ENCODE measurements at places on chromosomes 1 and 21.
A peak's percentile ranks its signal among the peaks of the same experiment; 100 is the strongest.

DNA sequence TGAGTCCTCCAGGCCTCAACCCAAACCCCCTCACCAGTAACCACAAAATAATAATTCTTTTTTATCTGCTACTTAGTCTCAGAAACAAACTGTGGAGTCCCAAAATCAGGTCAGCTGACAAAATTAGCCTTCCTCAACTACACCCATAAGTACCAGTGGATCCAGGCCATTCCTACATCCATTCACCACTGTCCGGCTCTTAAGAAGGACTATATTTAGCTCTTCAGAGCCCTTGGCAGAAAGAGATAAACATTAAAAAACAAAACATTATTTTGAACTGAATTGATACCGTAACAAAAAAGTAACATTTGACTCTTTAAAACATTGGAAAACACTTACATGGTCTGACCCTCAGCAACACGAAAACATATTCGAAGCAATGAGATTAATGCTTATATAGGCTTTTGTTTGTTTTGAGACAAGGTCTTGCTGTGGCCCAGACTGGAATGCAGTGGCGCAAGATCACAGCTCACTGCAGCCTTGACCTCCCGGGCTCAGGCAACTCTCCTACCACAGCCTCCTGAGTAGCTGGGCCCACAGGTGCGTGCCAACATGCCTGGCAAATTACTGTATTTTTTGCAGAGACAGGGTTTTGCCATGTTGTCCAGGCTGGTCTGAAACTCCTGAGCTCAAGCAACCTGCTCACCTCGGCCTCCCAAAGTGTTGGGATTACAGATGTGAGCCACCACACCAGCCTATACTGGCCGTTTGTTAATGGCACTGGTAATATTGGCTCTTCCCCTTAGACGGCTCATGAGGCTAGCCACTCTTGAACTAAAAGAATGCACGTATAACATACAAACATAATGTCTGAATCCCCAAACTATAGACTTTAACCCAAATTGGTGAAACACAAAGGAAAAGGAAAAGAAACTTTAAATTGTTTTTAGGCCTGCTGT, 330.7 kb downstream of the SMYD3 start:
- DNase-seq, result no peak

DNA sequence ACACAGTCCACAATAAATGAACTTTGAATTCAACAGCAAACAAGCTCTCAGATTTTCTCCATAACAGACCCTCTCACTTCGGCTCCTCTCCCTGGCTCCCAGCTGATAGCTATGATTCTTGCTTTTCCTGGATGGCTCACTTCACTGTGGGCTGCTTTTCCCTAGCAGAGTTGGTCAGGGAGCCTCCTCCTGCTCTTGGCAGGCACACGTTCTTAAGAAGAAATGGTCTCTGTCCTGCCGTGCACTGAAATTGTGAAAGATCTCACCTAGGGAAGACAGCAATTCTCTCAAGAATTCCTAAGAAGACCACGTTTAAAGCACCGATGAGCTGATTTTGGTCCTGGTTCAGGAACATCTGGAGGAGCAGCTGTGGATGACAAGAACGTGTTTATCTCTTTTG, 148.5 kb upstream of the KCNK2 start:
- DNase-seq, result no peak

DNA sequence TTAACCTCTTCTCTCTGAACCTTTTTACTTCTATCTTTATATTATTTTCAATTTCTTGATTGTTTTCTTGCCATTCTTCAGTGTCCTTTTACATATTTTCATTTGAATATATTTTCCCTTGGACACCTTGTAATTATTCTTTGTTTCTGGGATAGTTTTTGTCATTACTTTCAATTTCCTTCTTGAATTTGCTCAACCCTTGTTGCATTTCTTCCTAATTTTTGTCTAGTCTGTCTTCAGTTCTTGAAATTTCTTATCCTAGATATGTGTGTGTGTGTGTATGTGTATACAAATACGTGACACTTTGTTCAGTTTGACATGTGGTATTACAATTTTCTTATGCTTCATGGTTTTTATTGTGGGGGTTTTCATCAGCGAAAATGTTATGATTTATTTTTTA, 1.9 kb upstream of the GALNT2 start:
- DNase-seq, result no peak

- peak; percentile 15 for DNase-seq
Measured at GRCh38 chr1:43522776-43523480, 7.8 kb upstream of the PTPRF start.

DNA sequence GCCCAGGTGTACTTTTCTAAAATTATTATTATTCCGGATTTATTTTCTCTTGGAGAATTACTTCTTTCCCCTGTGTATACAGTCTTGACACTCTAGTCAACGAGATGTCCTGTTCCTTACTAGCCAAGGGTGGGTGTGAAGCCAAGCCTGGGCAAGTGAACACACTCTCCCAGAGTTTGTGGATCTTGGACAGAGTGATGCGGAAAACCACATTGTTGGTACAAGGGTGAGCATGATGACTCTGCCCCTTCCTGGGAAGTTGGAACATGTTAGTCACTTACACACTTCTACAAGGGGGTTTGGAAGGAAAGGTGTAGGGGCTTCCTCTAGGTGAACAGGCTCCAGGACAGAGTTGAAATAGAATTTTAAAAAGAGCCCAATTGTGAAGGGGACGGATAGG, 20.0 kb upstream of the RD3 start:
- peak; percentile 21 for DNase-seq

GRCh38 chr1:192793983-192794767, 14.7 kb upstream of the RGS2 start:
- DNase-seq, result no peak

DNA sequence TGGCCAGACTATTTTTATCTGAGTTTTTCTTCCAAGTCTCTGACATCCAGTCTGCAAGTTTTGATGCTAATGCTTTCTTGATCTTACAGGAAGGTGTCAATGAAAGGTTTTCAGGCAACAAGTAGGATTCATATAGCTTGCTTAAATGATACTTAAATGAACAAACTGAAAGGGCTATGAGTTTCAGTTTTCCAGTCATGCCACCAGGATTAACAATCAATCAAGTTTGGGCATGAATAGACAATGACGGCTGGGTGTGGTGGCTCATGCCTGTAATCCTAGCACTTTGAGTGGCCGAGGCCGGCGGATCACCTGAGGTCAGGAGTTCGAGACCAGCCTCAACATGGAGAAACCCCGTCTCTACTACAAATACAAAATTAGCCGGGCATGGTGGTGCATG, 34.3 kb upstream of the SLC16A1 start:
- DNase-seq, result no peak

DNA sequence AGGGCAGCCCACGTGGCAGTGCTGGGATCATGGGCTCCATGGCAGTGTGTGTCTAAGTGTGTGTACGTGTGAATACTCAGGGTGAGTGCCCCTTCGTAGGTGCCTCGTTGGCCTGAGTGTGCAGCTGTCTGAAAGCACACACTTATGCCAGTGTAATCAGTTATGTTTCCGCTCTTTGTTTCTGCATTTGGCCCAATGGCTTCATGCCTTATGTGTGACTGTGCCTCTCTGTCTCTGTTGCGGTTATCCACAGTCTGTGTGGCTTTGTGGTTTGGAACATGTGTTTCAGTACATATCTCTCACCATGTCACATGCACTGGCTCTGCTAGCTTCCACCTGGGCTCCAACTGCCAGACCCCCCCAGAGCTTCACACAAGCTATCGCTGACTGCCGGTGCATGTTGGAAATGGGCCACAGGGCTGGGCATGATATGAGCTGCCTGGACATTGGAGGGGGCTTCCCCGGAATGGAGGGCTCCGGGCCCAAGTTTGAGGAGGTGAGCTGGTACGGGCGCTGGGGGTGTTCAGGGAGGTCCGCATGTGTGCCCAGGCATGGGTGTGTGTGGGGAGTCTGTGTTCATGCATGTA, 70.3 kb upstream of the TINAGL1 start:
- DNase-seq, result peak; percentile 38

- DNase-seq, result no peak
Measured at GRCh38 chr1:115233598-115233997, 104.5 kb downstream of the NGF start.

GRCh38 chr1:100955322-100955721, 59.4 kb downstream of the SLC30A7 start:
- DNase-seq, result peak; percentile 93

- no peak for DNase-seq
Measured at GRCh38 chr1:29674627-29675326, 438.5 kb downstream of the PTPRU start.

GRCh38 chr1:2987773-2988172, 33.5 kb upstream of the ACTRT2 start:
- DNase-seq, result no peak

DNA sequence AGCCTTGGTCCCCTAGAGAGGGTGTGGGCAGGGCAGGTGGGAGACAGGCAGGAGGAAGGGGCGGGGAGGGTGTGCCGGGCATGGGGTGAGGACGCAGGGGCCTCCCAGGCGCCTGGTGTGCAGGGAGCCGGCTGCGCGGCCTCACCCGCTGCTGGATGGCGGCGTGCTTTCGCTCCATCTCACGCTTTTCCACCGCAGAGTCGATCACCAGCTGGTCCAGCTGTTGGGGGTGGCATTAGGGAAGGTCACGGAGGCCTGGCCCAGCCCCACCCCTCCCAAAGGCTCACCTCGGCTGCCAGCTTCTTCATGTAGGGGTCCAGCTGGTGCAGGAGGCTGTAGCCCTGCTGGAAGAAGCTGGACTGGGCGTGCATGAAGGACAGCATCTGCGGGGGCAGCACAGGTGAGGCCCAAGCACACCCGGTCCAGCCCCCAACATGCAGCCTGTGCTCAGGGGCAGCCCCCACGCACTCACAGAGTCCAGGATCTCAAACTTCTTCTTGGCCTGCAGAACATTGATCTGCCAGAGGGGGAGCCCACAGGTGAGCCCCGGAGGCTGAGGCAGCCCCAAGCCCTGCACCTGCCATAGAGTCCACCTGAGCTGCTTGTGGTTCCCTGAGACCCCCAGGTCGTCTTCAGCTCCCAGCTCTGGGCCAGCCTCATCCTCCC, 7.9 kb downstream of the ACAP3 start:
- DNase-seq, result no peak

DNA sequence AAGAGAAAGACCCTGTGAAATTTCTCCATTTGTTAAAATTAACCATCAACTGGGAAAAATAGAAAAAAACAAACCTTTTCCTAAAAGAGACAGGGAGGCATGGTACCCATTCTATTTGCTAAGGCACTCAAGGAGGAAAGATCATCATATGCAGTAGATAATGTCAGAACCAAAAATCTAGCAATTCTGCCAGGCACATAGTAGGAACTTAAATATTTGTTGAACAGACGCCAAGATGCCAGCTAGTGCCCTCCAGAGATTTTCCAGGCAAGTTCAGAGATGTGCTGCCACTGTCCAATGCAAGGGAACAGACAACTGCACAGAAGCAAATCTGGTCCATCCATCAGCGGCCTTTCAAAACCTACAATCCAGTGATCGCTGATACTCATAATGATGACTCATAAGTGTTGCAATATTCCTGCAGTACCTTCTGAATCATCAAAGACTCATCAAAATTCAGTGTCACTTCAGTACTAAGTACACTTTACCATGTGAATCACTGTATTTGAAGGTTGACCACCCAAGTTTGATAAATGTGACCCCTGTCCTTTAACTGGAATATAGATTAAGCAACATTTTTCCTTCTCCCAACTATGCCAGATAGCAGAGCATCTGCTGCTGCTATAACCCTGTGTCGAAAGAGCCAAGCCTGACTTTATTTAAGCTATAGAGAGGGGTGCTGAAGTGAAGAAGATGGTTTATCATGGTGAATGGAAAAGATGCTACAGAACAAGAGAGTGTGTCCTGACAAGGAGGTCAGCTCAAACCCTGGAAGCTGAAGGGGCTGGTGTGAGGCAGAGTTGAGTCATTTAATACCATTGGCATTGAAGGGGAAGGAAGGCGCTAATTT, 99.1 kb downstream of the MT1HL1 start:
- DNase-seq, result peak; percentile 71

- DNase-seq, result no peak
Measured at GRCh38 chr1:57576756-57577155, 152.9 kb upstream of the DAB1 start.

DNA sequence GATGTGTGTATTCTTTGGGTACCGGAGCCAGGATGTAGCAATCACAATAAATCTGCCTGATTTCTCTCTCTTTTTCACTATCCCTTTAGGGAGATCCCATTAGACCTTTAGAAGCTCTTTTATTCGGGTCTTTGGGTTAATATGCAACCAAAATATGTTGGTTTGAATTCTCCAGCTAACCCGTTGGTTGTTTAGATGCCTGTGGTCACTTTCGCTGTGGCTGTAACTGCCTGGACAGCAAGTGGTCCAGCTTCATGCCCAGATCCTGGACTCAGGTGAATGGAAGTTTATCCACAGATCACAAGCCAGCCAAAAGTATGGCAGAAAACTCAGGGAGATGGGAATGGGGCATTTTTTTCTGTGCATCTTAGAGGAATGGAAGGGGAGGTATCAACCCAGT, 12.3 kb downstream of the KAZN start:
- DNase-seq, result no peak

DNA sequence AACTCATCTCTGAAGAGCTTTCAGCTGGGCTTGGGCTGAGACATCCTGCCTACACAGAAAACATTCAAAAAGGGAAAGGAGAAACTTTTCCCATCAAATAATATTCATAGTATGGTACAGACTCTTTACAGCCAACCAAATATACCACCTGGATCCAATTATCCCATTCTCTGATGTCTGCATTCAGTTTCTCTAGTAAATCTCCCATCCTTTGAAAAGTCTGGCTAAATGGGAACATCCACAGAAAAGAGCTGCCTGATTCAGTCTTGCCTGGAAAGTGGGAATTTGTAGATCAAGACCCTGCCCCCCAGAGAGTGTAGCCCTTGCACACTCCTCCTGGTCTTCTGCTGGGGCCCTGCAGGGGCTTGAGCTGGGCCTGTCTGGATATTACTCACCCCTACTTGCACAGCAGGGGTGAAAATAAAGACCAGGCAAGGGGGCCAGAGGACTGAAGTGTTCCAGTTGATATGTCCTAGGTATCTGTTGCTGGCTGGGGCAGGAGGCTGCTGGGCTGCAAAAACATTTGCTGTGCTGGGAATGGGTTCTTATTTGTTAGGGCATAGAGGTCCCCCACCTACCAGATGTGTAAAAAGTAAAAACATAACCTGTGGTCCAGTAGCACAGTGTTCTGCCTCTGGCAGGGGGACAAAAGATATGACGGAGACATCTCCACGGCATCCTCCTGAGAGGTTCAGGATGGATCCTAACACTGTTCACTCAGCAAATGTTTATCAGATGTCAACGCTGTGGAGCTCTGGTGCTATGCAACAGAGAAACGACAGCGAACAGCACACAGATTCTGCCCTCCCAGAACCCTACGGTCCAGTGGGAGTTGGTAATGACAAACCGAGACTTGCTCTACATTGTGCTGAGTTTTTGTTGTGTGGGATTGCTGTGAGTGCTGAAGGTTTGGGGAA, 140.3 kb downstream of the PLXNA2 start:
- no peak for DNase-seq
